ENCODE measurements at places on chromosomes 3 and 15.

GRCh38 chr3:55725681-55726500, 238.8 kb upstream of the WNT5A start:
- DNase-seq: no peak

DNA sequence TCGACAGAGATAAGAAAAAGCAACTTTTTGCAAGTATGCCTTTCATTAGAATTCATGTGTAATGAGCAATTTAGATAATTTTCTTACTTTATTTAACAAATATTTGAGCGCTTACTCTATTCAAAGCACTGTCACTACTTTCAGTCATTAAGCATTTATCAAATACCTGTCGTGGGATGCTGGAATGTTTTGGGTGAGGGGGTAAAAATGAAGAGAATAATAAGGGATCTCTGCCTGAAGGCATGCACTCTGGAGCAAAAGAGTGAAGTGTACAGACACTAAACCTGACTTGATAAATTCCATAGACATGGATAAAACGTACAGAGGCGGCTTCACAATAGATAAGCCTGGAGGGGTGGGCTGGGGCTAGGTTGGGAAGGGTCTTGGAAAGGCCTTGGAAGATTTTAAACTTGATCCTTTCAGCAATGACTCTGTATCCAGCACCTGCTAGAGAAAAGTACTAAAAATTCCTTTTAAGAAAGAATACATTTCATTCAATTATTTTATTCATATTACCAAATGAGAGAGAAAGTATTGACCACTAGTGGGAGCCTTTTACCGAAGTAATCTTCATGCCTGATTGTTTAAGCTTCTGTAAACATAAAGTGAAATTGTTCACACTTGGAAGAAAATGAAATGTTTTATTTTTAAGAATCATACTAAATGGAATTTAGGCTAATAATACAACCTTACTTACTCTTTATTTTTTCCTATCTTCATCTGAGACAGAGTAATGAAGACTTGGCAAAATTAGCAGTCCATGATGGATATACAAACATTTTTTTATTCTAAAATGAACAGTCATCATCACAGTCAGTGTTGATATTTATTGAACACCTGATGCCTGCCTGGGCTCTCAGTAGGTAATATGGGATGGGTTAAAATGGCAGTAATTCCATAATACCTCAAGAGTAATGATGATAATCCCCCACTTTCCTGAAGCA, 113.2 kb downstream of the PPP2R3A start:
- peak; percentile 7 for DNase-seq

- DNase-seq: no peak
Observed at GRCh38 chr3:129563332-129563731, 20.4 kb downstream of the H1-8 start.

GRCh38 chr3:10352146-10352911, 31.4 kb upstream of the SEC13 start:
- DNase-seq: no peak

GRCh38 chr15:78104566-78105475, 12.5 kb downstream of the SH2D7 start:
- no peak for DNase-seq

DNA sequence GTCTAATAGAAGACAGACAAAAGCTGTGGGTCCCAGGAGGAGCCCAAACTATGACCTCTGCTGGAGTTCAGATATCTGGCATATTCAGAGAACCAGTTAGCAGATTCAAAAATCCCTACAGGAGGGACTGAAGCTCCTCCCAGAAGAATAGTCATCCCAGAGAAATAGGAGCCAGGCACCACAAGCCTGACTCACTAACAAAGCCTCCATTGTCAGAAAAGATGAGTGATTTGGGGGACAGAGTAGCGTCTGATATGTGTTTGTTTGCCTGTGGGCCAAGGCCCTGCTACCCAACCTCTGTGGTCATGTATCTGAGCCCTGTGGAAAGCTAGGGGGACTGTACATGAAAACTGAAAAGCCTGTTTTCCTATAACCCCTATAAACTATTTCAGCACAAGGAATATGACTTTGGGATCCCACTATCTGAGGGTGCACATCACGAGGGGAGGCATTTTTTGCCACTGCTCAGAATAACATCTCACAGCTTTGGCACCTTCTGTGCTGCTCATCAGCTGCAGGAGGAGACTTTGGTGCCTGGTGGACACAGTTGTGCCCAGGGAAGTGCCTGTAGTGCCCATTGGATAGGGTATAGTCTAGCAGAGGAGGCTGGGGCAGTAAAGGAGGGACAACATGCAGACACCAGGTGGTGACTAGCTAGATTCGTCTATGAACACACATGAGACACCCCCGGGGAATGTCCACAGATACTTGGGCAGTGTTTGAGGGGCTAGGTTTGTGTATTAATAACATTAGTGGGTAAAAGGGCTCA, 9.7 kb upstream of the LARP6 start:
- DNase-seq: no peak
